Trophoblast cell (in vitro differentiated cells and primary cell): ENCODE measurements at places on chromosomes 6 and 20.
A peak's percentile ranks its signal among the peaks of the same experiment; 100 is the strongest.

GRCh38 chr6:76275746-76276145, 203.3 kb upstream of the IMPG1 start:
- peak; percentile 52 for DNase-seq

- no peak for DNase-seq
Measured at GRCh38 chr6:149445095-149445466, 39.7 kb downstream of the ZC3H12D start.

- DNase-seq = no peak
Measured at GRCh38 chr20:36275441-36276189, 30.5 kb upstream of the DLGAP4 start.

DNA sequence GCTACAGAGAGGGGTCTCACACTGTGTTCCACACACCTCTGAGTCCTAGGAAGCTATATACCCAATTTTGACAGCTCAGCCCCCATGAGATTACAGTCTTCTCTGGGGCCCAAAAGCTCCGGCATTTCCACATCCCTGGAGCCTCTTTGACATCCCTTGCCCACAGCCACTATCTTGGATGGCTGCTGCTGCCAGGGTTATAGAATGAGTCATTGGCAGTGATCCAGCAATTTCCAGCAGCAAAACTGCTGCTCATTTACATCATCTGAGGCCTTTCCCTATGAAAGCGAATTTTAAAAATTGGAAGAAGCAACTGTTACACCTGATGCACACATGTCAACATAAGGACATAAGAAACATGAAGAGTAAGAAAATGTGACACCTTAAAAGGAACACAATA, 590.7 kb downstream of the MEI4 start:
- DNase-seq = no peak

DNA sequence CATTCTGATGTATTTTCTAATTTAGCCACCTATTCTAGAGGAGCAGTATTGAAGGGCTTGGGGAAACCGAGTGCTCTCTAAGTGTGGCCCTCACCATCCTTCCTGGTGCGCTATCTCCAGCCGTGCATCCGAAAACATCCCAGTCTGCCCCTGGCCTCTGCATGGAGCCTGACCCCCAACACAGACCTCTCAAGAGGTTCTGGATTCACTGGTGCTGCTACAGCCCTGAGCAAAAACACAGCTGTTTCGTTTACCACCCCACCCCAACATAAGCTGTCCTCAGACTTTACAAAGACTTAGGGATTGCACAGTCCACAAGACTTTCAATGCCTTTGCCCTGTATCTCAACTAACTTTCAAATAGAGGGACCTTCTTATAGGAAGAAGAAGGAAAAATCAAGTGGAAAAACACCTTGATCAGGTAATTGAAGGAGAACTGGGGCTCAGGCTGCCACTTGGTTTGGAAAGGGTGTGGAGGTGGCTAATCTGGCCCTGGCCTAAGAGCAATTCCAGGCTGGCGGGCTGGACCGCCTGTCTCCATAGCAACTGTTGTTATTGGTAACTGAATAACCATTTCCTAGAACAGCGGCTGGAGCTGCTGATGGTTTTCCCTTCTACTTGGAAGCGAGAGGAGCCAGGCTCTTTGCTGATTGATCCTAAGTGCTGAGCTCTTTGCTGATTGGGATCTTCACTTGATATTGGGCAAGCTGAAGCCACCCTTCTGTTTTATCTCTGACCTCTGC, 90.2 kb upstream of the TOX2 start:
- no peak for DNase-seq

DNA sequence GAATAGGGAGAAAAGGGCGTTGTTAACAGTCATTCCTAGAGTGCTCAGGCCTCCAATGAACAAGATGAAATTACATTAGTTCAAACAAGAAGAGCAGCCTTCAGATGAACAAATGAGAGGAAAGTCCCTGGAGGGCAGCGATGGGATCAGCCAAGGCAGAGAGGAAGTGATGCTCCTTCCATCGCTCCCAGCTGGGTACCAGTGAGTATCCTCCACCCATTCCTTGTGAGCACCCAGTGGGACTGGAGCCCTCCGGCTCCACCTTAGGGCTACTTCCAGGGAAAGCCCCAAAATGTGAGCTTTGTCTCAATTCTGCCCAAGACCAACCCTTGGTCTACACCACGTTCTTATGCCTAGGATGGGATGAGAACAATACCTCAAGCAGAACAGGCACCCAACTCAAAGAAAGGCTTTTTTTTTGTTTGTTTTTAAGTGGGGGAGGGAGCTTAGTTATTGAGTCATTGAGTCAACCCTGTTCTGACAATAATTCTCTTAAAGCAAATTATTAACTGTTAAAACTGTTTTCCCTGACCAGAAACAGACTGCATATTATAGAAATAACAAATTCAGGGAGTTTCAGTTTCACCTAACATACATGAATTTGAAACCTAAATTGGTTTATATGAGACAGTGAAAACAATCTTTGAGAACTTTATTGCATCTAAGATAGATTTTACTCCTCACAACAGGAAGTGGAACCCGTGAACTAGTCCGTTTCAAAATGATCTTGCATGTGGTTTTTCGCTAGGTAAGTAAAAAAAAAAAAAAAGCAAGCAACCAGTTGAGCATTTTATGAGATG, 106.9 kb downstream of the IPCEF1 start:
- no peak for DNase-seq
